ENCODE measurements at places on chromosomes 7 and 10. TPM values are rescaled to one million over a fixed set of nuclear protein-coding genes. Genes with fewer than 3 reads are reported as not detected.

- no peak for DNase-seq
These were observed 4.8 kb downstream of the DHTKD1 start for GRCh38 chr10:12073526-12073925.

DNA sequence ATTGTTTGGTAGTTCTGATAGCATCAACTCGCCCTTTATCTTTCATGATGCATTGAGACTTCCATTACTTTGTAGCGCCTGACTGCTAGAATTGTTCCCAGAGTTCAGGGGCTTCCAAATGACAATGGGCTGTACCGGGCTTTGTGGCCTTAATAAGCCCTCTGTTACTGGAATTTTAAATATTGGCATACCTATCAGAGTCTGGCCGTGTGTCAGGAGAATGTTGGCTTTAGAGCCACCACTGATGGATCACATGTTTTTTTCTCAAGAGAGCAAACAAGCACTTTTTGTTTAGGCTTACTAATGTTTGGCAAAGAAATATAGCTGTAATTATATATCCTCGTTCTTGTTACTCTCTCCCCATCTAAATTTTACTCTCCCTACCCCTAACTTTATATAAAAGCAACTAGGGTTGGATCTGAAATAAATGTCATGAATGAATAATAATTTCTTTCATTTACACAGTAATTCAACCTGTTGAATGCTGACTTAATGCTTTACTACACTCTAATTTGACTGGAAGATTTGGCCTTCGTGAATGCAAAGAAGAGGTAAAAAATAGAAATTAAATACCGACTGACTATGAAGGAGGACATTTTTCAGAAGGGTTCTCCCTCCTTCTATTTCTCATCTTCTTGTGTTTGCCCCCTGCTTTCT is 396.7 kb downstream of the AUTS2 start:
- DNase-seq, result no peak

GRCh38 chr10:70348228-70348850 is 34.1 kb downstream of the LRRC20 start:
- peak; percentile 49 for DNase-seq

- DNase-seq, result no peak
These were observed 197.4 kb upstream of the MTPN start for GRCh38 chr7:136174477-136175125.

GRCh38 chr10:126456632-126457031 is 68.4 kb upstream of the ADAM12 start:
- DNase-seq, result no peak

GRCh38 chr10:11959966-11960365 is 82.6 kb downstream of the UPF2 start:
- DNase-seq, result no peak

GRCh38 chr10:11773761-11774441 is 31.7 kb downstream of the ECHDC3 start:
- no peak for DNase-seq

GRCh38 chr10:35636956-35637355 is 5.1 kb downstream of the FZD8 start:
- no peak for DNase-seq

Gene GCK
- 1.7 TPM for total RNA-seq

Data from fibroblast of lung (primary cell).